ENCODE measurements at places on chromosomes 7 and 10.

DNA sequence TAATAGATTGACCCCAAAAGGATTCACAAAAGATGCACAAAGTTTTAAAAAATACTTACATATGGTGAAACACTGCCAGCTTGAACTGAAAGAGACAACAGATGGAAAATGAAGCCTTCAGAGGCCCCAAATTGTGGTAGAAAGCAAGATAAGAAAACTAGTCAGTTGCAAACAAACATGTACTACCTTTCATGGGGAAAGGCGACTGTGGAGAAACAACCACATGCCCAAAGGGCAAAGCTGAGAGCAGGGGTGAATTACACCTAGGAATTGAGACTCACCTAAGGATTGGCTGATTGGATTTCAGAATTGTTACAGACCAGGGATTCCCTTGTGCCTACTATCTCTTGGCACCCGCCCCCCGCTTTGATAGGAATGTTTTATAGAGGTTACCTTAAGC lies 13.1 kb downstream of the EPC1 start:
- DNase-seq = no peak

- no peak for DNase-seq
Measured at GRCh38 chr7:96246919-96247318, 75.0 kb downstream of the SLC25A13 start.

GRCh38 chr10:124944982-124945381 lies 3.1 kb downstream of the ZRANB1 start:
- no peak for DNase-seq

GRCh38 chr10:86017841-86018734 lies 348.5 kb downstream of the GRID1 start:
- DNase-seq = no peak

DNA sequence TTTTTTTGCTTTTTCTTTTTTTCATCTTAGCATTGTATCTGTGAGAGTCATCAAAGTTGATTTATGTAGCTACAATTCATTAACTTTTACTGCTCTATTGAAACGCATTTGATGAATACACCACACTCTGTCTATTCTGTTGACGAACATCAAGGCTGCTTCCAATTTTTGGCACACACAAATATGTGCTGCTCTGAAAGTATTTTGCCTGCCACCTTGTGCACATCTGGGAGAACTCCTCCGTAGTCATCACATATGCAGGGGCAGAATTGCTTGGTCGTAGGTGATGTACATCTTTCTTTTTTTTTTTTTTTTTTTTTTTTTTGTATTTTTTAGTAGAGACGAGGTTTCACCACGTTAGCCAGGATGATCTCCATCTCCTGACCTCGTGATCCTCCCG lies 796.8 kb downstream of the KCNMA1 start:
- no peak for DNase-seq

- DNase-seq = no peak
Measured at GRCh38 chr7:133776266-133776665, 350.9 kb upstream of the LRGUK start.

DNA sequence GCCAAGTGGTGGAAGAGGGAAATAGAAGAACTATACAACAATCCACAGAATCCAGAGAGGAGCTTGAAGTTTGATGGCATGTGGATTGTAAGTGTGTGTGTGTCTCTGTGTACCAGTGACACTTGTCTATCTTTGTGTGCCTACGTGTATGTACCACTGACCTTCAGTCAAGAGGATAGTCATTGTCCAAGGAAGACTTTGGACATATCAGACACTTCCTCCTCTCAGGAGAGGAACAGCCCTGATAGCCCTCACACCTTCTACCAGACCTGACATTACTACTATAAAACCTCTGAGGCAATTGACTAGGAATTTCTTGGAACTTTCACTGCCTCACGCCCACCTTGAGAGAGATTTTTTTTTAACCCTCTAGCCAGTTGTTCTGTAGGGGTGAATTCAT lies 19.6 kb upstream of the MGAM2 start:
- no peak for DNase-seq

GRCh38 chr7:37990337-37990736 lies 69.9 kb downstream of the EPDR1 start:
- DNase-seq = no peak

DNA sequence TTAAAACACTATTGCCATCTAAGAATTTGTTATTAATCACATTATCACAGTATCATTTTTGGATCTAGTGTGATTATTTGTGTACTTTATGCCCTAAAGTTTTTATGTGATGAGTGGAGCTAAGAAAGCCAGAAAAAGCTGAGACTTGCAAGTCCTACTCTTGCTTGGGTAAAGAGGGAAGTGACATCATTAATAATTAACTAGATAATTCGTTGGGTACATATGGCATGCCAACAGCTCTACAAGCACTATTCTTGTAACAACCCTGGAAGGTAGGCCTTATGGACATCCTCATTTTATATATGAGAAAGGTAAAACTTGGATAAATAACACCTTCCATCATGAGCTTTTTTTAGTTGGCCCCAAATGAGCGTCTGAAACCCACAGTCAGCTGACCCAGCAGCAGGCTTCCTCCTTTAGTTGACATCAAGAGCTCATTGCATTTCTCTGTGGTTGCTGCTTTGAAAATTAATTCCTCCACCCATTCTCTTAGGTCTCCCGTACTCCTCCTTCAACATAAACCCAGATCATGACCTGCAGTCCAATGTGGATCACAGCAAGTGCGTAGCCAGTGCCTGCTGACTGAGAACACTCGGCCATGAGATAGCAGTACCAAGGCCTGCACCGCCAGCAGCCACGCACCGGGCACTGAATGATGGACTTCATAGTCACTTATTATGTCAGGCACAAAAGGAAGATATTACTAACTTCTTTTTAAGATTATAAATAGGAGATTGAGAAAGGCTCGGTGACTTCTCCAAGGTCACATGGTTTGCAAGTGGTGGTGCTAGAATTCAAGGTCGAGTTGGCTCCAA lies 292.0 kb upstream of the AOAH start:
- DNase-seq = no peak

GRCh38 chr10:13440185-13441061 lies 88.4 kb downstream of the BEND7 start:
- peak; percentile 4 for DNase-seq

GRCh38 chr10:71606257-71607081 lies 113.1 kb downstream of the C10orf105 start:
- no peak for DNase-seq

DNA sequence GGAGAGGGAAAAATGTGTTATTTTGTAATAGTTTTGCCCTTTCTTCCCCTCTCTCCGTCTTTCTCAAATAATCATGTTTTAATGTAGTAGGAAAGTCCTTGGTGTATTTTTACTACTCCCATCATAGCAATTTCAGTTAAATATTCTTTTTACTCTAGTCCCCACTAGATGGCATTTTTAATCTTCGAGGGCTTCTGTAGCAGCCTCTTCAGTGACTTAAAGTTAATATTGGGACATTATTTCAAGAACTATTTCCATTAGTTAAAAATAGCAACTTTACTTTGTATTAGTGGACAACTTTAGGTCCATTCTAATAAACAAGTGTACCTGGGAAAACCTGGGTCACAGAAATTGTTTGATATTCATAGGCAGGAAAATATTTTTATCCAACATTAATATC lies 23.0 kb downstream of the EDRF1 start:
- no peak for DNase-seq

- no peak for DNase-seq
Measured at GRCh38 chr10:43857206-43857930, 208.7 kb upstream of the ZNF32 start.

DNA sequence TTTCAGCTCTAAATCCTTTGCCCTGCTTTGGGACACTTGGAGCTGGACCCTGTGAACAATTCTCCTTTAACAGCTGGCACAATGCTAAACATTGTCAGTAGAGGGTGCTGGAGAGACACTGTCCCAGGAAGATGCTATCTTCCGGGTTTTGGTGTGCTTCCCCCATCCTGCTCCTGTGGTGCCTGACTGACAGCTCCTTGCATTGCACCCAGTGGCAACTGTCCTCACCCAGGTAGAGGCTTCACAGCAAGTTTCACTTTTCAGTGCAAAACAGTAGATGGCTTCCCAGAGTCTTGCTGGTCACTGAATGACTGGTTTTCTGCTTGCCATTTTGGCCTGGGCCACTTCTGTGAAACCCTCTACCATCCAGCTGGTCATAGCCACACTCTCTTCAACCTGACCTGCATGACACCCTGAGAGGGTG lies 77.3 kb downstream of the CDC14C start:
- DNase-seq = no peak

DNA sequence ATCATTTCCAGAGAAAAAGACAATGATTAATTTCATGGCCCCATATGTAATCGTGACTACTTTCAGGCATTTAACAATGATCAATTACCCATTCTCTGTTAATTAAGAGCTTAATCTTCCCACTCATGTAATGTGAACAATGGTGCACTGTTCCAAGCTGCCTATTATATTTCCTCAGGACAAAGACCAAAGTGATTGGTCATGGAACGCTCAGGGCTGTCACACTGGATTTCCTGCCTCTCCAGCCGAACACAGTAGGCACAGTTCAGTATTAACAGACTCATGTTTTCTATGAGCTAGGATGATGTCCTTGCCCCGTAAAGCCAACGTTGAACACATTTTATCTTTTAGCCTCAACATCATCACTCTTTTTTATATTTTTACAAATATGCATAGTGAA lies 142.7 kb upstream of the FZD8 start:
- no peak for DNase-seq

GRCh38 chr7:43039346-43039745 lies 73.1 kb upstream of the HECW1 start:
- DNase-seq = no peak

GRCh38 chr7:73433924-73434700 lies 534 bp downstream of the FZD9 start:
- no peak for DNase-seq

- DNase-seq = no peak
Measured at GRCh38 chr7:42156291-42156865, 80.6 kb downstream of the GLI3 start.

- no peak for DNase-seq
Measured at GRCh38 chr10:70513848-70514309, 35.3 kb downstream of the PALD1 start.

GRCh38 chr7:111168182-111168581 lies 77.3 kb downstream of the LRRN3 start:
- DNase-seq = no peak
